ENCODE measurements at places on chromosomes 5 and 9.
A peak's percentile ranks its signal among the peaks of the same experiment; 100 is the strongest.

GRCh38 chr9:107778661-107779060 is 289.1 kb upstream of the KLF4 start:
- no peak for DNase-seq

- DNase-seq = peak; percentile 85
Observed at GRCh38 chr9:106878934-106879333, 16.0 kb downstream of the ZNF462 start.

DNA sequence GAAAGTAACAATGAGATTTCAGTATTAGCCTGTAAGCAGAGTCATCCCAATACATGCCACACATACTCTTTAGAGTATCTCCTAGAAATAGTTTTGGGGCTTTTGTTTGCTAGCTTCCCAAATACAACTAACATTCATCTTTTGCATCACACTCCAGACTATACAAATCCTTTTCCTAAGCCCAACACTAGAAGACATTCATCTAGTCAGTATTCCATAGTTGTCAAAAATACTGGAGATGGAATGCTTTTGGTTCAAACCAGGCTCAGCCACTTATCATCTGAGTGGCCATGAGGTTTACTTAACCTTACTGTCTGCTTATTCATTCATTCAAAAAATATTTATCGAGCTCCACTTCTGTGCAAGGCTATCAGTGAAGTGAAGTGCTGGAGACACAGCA is 205.1 kb upstream of the SGCD start:
- no peak for DNase-seq

- DNase-seq = no peak
Observed at GRCh38 chr9:11506980-11507379, 894.2 kb upstream of the PTPRD start.

Data from left cardiac atrium (tissue), 4 donors.